ENCODE measurements at places on chromosomes 5 and 9.

- DNase-seq, result no peak
These were observed 584.6 kb upstream of the CDH18 start for GRCh38 chr5:20572614-20573013.

DNA sequence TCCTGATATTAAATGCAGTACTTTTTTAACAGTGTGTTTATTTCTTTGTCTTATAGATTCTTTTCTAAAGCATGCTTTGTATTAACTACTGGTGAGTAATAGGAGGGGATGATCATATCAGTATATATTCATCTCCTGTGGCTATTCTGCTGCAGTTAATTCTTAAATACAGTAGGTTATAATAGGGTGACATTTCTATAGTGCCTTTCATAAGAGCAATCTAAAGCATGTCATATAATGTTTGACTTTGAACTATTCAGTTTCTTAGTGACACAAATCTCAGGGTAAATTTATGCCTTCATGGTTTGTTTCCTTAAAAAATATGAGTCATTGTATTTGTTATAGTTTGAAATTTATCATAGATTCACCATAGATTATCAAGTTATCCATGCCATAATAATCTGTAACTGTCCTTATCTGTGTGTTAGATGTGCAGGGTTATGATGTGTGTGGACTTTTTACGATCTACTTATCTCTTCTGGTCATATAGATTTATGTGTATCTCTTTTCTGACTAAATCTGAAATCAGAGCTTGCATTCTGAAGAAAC is 1019.5 kb downstream of the NR2F1-AS1 start:
- no peak for DNase-seq

DNA sequence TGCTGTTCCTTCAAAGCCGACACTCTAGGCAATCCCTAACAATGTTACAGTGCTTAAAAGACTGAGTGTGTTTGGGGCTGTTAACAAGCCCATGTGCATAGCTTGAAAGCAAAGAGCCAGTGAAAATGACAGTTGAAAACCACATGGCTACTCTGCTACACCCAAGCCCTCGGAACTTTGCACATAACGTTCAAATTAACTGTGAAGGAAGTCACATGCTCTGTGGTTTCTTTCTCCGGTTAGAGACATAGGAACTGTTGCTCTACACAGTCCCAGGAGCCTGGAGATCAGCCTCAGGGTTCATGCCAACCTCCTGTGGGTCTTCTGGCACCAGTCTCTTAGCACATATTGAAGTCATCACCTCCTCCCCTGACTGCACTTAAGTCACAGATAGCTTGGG is 51.1 kb downstream of the C9orf152 start:
- no peak for DNase-seq

- no peak for DNase-seq
These were observed 15.2 kb upstream of the DNAJC25 start for GRCh38 chr9:111615928-111616327.
